ENCODE measurements at places on chromosomes 7 and 10.
A peak's percentile ranks its signal among the peaks of the same experiment; 100 is the strongest.

GRCh38 chr7:2112261-2113198 is 120.2 kb downstream of the MAD1L1 start:
- DNase-seq = no peak

GRCh38 chr10:22285130-22285529 is 31.1 kb upstream of the COMMD3 start:
- no peak for DNase-seq

GRCh38 chr10:22503315-22504088 is 158.2 kb downstream of the SPAG6 start:
- DNase-seq = no peak

DNA sequence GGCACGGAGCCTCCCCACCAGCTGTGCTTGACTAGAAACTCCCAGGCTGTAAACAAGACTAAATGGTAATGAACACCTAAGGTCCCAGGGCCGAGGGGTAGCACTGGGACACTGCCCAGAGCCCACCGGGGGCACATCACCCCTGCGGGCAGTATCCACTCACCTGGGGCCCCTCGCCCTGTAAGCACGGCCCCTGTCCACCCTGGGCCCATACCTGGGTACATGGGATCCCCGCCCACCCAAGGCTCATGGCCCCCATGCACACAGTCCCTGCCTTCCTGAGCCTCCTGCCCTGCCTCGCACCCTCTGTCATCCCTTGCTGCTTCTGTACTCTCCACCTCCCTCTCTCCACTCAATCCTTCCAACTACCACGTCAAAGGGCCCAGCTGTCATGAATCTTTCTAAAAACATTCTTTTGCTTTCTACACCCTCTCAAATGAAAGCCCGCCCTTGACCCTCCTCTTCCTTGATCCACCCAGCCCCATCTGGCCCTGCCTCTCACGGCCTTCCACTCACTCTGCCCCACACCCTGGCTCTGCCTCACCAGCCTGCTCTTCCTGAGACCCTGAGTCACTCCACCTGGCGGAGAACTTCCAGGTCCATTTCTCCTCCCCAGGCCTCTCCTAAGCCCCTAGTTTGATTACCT is 173.1 kb downstream of the PARD3 start:
- DNase-seq = no peak

DNA sequence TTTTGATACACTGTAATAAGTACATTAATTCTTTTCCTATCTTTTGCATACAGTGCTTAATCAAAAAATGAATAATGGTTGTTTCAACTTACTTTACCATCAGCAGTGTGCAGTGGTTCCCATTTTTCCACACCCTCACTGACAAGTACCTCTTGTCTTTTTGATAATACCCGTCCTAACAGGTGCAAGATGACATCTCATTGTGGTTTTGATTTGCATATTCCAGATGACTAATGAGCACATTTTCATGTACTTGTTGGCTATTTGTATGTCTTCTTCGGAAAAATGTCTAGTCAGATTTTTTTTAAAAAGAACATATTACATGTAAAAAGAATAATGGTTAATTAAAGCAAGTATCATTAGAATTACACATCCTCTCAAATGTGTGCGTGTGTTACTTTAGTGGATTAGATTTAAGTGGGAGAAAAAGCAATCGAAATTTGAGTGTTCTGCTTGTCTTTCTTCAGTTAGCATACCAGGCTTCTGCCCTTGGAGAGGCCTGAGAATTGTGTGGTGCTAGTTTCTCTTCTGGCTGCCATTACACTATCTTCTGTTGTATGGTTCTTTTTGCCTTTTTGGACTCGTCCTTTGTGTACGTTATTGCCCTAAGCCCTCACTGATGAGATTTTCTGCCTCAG is 291.2 kb downstream of the AUTS2 start:
- DNase-seq = no peak

DNA sequence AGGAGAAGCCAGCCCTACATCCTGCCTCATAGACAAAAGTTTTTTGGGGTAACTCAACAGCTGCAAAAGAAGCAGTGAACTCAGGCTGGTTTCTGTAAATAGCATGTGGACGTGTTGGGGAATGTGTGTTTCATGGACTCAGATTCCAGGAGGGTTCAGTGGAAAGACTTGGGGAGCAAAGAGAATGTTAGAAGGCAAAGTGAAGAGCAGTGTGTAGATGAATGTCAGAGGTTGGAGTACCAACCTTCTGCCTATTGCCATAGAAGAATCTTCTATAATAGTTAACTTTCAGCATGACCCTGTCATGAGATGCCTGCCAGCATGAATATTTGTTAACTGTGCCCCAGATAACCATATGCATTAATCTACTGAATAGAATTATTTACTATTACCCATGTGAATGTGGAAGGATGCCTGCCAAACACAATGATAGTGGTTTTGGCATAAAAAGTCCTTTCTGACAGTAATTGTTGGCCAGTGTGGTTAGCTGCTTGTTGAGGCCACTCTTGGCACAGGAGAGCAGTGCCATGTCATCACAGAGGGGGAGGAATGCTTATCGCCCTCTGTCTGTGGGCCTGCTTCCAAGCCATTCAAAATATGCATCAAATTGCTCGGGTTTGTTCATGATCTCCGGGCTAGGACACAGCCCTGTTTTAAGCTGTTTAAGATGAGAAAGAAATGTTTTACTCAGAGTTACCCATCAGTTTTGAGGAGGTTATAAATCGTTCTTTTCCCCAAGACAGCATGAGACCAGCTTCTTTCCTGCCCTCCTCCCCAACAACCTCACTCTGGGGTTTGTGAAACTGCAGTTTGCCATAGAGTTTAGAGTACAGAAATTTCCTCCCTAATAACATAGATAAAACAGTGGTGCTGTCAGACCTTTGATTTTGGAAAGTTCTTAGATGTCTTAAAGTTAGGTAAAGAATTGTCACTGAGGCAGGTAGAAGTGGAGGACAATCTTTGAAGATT is 165.3 kb downstream of the WNT2 start:
- DNase-seq = no peak

DNA sequence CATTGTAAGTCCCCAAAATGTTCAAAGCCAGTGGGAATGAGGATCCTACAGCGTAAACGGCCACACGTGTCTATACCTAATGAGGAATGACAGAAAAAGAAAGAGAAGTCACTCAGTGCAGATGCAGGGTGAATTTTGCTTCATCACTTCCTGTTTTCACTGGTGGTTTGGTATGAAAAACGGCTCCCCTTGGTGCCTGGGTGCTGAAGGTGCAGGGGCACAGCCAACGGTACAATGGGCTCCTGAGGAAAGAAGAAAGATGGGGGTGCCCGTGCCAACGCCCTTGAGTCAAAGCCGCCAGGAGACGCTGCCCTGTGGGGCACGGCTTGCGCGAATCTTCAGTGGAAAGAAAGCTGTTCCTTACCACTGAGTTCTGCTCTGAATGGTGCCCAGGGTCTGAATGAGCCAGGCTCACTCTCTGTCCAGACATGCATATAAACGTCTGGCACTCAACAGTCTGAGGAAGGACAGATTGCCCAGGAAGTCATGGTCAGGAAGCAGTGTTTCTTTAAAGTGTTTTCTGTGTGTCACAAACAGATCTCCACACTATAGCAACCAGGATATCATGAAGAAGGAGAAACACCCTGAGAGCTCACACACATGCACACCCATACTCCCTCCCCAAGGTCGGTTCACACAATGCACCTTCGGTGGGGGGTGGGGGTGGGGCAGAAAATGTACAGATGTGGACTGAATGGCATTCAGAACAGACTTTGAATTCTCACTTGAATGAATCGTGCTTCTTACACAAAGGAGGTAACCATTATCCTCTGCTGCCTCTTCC is 105.8 kb downstream of the ELMO1 start:
- no peak for DNase-seq

GRCh38 chr10:12193193-12193592 is 2.5 kb downstream of the NUDT5 start:
- DNase-seq = no peak

- peak; percentile 74 for DNase-seq
Observed at GRCh38 chr7:127628445-127628844, 10.5 kb upstream of the PAX4 start.

- DNase-seq = peak; percentile 83
Observed at GRCh38 chr10:91409869-91410637, at the start of gene HECTD2. HECTD2 (plus strand) TSS chr10:91410344; CDS start chr10:91410439, 95 bp downstream.

DNA sequence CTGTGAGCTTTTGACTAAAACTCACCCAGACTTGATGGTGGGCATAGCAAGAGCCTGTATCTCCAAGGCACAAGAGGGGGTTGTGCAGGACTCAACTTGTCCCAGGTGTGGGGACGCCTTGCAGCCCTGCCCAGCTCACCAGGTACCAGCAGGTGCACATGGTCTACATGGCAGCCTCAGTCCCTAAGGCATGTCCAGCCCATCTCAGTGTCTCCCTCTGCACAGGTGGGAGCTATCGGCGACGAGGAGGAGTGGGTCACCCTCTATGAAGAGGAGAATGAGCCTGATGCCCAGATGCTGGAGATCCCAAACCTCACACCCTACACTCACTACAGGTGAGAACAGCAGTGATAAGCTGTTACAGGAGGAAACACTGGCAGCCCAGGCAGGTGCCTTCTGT is 571.7 kb upstream of the FOXK1 start:
- no peak for DNase-seq

DNA sequence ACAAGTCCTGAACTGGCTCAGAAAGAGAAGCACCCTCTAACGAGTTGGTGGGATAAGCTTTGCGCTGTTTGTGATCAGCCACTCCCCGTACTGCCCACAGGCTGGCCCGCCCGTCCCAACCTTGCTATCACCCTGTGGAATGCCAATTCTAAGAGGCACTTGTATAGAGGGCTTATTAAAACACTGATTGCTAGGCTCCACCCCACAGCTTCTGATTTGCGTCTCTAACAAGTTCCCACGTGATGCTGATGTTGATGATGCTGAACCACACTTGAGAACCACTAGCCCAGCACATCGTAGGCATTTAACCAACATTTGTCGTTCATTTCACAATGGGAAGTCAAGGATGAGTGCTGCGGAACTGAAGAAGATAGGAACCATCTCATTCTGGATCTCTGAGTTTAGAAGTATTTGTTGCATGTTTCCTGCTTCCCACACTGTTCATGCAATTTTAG is 12.7 kb upstream of the GSAP start:
- peak; percentile 14 for DNase-seq

- no peak for DNase-seq
Observed at GRCh38 chr10:76089556-76090180, 658.2 kb downstream of the LRMDA start.

DNA sequence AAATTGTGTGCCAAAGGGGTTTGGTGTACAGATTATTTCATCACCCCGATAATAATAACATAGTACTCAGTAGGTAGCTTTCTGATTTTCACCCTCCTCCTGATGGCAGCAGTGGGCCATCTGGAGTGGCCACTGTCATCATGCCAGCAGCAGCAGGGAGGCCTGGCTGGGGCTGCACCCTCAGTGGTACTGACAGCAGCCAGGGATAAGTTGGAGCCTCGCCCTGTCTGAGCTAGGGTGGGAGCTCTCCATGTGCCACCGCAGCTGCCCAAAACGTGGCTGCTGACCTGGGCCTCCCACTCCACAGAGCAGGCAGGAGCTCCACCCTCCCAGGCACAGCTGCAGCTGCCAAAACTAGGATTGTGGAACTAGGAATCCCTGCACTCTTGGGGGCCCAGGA is 700.8 kb upstream of the KCND2 start:
- no peak for DNase-seq

- no peak for DNase-seq
Observed at GRCh38 chr7:153027210-153027609, 267.7 kb downstream of the ACTR3B start.

GRCh38 chr10:121558238-121558637 is 40.0 kb downstream of the FGFR2 start:
- DNase-seq = no peak

DNA sequence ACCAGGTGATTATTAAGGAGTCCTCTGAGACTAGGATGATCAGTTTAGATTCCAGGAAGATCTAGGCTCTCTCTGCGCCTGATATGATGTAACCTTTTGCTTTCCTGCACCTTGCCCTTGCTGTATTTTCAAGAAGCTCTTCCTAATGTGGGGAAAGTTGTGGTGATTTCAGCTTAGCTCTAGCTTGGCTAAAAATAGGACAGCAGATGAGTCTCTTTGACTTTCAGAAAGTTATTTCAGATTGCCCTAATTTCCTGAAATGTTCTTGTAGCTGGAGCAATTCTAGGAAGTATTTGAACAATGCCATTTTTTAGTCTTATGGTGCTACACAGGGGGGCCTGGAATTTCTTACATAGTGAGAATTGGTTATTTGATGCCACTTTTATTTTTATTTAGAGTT is 3.8 kb downstream of the LCOR start:
- no peak for DNase-seq

GRCh38 chr7:927031-927671 is 27.3 kb downstream of the ADAP1 start:
- no peak for DNase-seq

- no peak for DNase-seq
Observed at GRCh38 chr10:35942057-35942456, 300.0 kb upstream of the FZD8 start.

DNA sequence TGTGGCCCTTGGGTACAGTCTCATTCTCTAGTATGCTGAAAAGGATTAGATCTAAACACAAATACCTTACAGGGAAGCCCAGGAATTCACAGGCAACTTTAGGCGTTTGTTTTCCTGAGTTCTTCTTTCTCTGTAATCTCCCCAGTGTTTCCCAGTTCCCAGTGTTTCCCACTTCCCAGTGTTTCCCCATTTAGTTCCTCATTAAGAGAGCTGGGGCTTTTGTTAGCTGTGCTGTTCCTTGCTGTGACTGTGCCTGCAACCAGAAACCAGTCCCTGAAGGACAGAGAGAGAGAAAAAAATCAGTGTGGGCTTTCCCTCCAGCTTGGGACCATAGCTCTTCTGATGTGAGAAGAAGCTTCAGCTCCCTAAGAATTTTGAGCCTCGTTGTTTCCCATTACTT is 802.9 kb upstream of the COBL start:
- DNase-seq = peak; percentile 43

DNA sequence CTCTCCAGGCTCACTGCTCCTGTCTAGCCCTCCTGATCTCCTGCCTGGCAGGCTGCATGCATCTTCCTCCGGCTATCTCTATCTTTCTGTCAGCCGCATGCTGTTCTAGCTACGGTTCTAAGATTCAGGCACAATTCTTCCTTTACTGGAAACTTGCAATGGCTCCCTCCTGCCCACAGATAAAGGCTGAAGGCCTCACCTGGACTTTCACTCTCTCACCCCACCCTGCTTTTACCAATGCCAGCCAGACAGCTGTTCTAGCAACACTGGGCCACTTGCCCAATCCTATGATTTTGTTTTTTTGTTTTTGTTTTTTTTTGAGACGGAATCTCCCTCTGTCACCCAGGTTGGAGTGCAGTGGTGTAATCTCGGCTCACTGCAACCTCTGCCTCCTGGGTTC is 38.3 kb downstream of the BEND7 start:
- DNase-seq = no peak

- no peak for DNase-seq
Observed at GRCh38 chr7:140745266-140746058, 49.0 kb downstream of the NDUFB2 start.

DNA sequence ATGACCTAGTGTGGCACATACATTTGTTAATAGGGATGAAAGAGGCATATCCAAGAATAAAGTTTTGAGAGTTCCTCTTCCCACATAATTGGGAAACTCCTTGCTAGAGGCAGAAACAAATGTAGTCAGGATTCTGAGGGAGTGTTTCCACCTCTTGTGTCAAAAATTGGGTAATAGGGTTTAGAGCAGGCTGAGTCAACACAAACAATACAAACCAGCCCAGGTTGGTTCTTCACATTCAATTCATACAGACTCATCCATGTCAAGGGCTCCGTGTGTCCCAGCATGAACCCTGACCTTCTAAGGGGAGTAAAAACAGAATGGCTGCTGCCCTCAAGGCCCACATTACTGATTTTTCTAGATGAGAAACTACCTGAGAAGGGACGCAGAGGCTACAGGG is 75.3 kb downstream of the GLI3 start:
- DNase-seq = no peak

- DNase-seq = no peak
Observed at GRCh38 chr10:63421591-63421990, 44.2 kb downstream of the JMJD1C start.
